ENCODE measurements at places on chromosomes 5 and 9.

DNA sequence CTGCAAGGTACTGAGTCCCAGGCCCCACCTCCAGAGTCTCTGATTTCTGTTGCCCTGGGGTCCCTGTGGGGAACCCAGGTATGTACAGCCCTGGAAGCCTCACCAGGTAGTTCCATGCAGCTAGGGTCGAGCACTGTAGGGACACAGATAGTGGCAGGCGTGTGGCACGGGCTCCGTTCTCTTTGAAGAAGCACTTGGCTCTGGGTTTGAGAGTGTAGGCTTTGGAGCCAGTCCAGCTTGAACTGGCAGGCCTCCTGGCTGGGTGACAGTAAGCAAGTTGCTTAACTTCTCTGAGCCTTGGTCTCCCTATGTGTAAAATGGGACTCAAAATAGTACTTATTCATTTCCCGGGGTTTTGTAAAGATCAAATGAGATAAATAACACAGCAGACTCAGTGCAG, 5.6 kb downstream of the OLFM1 start:
- DNase-seq, result no peak

- peak; percentile 8 for DNase-seq
These were observed 106.5 kb upstream of the CCDC112 start for GRCh38 chr5:115402822-115403577.

DNA sequence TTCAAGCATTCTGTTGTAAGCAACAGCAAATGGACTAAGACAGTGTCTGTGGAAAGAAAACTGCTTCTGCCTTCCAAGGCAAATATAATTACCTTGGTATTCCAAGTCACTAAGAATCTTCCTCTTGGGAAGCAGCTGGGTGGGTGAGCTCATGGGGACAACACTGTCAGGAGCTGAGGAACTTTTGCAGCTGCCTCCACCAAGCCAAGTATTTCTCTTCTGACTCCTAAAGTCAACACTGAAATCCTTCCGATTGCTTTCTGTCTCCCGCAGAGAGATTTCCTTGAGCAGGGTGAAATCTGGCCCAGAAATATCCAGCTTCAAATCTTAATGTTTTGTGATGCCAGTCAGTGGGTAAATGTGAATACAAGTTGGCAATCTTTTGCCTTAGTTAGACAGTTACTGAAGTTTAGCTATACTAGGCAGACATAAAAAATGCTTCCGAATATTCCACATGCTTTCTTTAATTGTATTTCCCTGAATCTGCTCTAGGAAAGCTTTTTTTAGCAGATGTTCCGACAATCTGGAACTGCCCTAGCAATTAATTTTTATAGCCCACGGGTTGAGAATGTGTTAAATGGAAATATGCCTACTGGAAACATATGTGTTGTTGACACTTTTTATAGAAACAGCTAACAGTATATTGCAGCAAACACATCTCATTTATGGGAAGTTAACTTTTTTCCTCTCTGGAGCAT, 369.9 kb upstream of the DAB2 start:
- no peak for DNase-seq

- no peak for DNase-seq
These were observed 10.9 kb upstream of the MCCC2 start for GRCh38 chr5:71576241-71576640.

GRCh38 chr5:10724781-10725507, 36.1 kb downstream of the DAP start:
- DNase-seq, result peak; percentile 92

- DNase-seq, result no peak
These were observed 40.6 kb downstream of the FREM1 start for GRCh38 chr9:14869671-14870070.

GRCh38 chr5:139557811-139558210, 3.3 kb upstream of the UBE2D2 start:
- DNase-seq, result no peak

GRCh38 chr5:10559151-10559550, 4.7 kb upstream of the ANKRD33B start:
- no peak for DNase-seq

- no peak for DNase-seq
These were observed 192.6 kb downstream of the EFNA5 start for GRCh38 chr5:107478068-107478641.

- DNase-seq, result peak; percentile 56
These were observed 201.8 kb upstream of the ZNF608 start for GRCh38 chr5:124948062-124948753.

DNA sequence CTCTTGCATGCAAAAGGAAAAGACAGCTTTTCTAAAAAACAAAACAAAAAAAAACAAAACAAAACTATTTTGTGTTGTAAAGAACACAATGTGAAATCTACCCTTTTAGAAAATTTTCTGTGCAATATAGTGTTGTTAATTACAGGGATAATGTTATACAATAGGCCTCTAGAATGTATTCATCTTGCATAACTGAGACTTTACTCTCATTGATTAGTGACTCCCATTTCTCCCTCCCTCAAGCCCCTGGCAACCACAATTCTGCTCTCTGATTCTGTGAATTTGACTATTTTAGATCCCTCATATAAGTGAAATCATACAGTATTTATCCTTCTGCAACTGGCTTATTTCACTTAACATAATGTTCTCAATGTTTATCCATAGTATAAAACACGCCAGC, 234.1 kb downstream of the TMEM161B start:
- no peak for DNase-seq

- DNase-seq, result no peak
These were observed 16.5 kb downstream of the ZNF462 start for GRCh38 chr9:106879439-106879882.

GRCh38 chr5:122605236-122605635, 169.6 kb upstream of the SNX2 start:
- DNase-seq, result no peak

DNA sequence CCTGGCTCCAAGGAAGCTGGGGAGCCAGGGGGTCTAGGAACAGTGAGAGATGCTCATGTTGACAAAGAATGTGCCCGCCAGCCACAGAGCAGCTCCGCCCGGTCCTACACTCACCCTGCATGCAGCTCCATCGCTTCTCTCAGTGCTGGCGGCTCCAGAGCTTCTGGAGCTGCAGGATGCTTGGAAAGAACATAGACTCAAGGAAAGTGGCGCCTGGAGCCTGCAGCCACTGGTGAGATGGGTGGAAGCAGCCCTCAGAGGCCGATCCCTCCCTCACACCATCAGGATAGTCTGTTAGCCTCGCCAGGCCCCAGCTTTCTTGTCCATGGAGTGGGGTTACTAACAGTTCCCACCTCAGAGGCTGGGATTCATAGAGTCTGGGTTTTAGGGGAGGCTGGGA, 26.4 kb upstream of the SLC6A19 start:
- DNase-seq, result no peak

DNA sequence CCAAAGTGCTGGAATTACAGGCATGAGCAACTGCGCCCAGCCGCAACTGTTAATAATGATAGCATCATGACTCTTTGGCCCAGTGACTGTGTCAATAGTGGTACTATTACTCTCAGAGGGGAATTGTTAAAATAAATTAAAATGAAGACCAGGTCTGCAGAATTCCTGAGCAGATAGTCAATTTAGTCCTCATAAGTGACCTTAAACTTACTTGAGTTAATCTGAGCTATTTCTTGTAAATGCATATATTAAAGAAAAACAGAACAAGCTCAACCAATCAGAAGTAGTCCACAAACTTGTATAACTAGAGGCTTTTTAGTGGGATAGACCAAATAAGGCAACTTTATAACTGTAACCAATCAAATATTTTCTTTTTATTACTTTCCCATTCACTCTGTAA, 1.7 kb upstream of the RECK start:
- DNase-seq, result no peak

- DNase-seq, result no peak
These were observed 227.8 kb upstream of the CDH9 start for GRCh38 chr5:27266184-27266583.

DNA sequence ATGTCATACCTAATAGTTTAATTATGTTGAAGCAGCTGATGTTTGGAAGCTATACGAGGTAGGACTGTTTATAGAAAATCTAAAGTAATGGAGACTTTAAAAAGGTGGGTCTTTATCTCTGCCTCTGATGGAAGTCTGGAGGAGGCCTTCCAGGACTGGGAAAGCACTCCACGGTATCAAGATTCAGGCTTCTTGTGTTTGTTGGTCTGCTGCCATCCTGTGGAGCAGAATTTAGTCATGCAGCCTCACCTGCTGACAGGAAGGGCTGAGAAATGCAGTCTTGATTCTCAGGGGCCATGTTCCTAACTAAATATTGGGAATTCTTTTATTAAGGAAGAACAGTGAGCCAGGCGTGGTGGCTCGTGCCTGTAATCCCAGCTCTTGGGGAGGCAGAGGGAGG, 15.9 kb downstream of the SPDL1 start:
- DNase-seq, result no peak

DNA sequence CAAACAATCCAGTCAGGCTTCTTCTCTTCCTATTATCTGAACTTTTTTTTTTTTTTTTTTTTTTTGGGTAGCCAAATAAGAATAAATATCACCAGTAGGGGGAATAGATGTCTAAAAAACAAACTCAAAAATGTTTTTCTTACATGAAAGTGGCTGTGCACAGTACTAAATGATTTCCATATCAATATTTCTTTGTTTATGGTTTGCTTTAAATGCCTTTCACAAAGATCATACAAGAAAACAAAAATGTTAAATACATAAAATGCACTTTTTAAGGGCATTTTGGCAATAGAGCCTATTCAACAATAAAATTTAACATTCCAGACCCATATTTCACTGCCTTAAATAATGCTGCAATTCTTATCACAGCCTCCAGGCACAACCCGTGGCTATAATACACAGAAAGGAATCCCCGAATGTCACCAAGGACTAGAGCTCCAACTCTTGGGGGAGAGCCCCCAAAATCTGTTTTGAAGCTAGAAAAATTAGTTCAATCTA, 91.1 kb upstream of the TBCA start:
- peak; percentile 25 for DNase-seq

GRCh38 chr5:154214371-154215106, 24.0 kb downstream of the GALNT10 start:
- DNase-seq, result peak; percentile 33

GRCh38 chr5:6752782-6753181, 39.5 kb downstream of the TENT4A start:
- no peak for DNase-seq

GRCh38 chr5:143733665-143734455, 78.1 kb upstream of the HMHB1 start:
- no peak for DNase-seq

GRCh38 chr5:3372289-3372688, 223.3 kb upstream of the IRX1 start:
- no peak for DNase-seq

DNA sequence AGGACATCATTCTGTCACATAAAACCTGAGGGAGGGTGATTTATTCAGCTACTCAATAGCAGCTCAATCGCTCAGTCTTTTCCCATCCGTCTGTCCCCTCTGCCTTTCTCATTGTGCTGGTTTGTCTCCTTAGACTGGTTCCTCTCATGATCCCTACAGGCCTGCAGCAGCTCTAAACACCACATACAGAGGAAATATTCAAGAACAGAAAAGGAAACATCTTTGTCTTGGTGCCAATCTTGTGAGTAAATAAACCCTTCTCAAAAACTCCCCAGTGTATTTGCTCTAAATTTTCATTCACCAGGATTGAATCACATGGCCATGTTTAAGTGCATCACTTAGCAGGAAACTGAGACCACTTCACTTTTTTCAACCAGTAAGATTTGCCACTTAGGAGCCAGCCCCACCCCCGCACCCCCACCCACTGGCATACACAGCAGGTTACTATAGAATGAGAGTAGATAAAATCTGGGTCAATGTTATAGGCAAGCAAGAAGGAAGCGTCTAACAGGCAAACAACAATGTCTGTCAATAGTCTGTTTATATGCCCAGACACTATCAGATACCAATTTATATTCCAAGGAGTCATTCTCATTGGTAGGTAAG, 895.5 kb upstream of the DMAC1 start:
- DNase-seq, result no peak

- DNase-seq, result no peak
These were observed 351.5 kb upstream of the KLF4 start for GRCh38 chr9:107841076-107841475.

DNA sequence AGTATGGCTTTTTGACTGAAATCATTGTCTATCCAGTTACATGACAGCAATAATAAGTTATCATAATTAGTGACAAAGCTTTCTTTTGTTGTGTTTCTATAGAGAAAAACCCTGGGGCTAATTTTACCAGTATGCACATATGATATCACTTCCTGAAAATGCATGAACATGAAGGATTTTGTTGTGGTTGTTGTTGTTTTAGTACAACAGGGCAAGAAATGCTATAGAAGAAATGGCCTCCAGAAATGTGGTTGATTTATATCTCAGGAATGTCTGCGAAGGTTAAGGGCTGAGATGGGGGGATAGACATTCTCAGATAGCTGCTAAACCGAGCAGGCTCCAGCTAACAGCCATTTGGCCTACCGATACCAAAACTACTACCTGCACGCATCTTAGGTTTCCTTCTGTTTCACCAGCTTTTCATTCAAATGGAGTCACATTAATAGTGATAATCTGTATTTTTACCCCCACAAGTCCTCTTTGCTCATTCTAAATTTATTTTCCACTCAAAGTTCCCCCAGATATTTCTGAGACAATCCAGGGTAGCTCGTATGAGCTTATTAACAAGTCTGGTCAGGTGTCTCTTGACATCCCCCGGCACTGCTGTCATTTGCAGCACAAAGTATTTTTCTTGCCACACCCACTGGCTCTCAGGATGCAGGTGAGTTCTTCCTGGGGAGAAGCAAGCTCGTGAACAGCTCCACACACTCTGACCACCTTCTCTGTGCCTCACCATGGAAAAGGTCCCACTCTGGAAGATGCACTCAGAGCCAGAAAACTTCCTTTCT, 232.4 kb upstream of the GAS1 start:
- no peak for DNase-seq

- DNase-seq, result peak; percentile 43
These were observed at the start of gene DNM1 for GRCh38 chr9:128203024-128203706. Gene DNM1 (plus strand): TSS chr9:128203379. CDS start chr9:128203471, 92 bp downstream.
